ENCODE measurements at places on chromosomes 4 and X. TPM values are rescaled to one million over a fixed set of nuclear protein-coding genes. Genes with fewer than 3 reads are reported as not detected.

Gene SCD5
- 33.1 TPM for polyA plus RNA-seq

Gene TGIF2LX
- not detected for polyA plus RNA-seq

DNA sequence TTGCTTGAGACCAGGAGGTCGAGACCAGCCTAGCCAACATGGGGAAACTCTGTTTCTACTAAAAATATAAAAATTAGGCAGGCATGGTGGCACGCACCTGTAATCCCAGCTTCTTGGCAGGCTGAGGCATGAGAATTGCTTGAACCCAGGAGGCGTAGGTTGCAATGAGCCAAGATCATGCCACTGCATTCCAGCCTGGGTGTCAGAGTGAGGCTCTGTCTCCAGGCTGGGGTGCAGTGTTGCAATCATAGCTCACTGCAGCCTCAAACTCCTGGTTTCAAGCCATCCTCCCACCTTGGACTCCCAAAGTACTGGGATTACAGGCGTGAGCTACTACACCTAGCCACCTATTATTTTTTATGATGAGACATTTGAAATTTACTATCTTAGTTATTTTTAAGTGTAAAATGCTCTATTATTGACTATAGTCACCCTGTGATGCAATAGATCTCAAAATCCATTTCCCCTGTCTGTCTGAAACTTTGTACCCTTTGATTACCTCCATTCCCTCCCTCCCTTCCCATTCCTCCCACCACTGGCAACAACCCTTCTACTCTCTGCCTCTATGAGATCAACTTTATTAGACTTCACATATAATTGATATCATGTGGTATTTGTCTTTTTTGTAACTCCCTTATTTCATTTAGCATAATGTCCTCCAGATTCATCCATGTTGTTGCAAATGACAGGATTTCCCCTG lies 23.4 kb downstream of the HMGB3 start:
- no peak for DNase-seq

- no peak for DNase-seq
These were observed 320.1 kb downstream of the CFAP299 start for GRCh38 chr4:80655662-80656061.

- no peak for DNase-seq
These were observed 453.1 kb downstream of the CCSER1 start for GRCh38 chr4:90580326-90580725.

Gene ENPEP
- 218 TPM for polyA plus RNA-seq

DNA sequence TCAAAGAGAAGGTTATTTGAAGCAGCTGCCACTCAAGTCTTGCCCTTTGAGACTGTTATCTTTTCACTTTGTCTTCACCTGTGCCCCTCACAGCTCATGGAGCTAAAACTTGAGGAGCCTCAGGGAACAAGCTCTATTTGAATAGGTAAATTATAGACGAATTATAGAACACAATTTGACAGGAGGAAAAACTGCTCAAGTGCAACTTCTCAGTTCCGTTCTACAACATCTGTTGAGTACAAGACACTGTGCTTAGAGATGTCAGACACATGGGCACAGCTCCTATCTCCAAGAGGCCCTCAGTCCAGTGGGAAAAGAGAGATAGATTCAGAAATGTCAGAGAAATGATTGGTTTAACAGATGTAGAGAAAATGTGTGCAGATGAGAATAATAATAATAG lies 5.1 kb downstream of the PPP1R2C start:
- DNase-seq = no peak

DNA sequence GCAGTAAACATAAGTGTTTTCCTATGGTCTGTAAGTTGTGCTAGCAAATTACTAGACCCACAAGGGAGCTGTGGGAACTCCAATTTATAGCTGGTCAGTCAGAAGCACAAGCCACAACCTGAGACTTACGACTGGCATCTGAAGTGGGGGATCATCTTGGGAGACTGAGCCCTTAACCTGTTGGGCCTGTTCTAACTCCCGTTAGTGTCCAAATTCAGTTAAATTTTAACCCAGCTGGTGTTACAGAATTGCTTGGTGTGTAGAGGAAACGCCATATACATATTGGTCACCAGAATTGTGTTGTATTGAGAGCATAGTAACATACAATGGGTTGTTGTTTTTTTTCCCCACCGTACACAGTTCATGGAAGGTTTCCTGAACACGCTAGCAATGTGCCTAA lies 25.1 kb upstream of the NFXL1 start:
- DNase-seq = no peak

Gene UNC5C
- polyA plus RNA-seq = 42.3 TPM

DNA sequence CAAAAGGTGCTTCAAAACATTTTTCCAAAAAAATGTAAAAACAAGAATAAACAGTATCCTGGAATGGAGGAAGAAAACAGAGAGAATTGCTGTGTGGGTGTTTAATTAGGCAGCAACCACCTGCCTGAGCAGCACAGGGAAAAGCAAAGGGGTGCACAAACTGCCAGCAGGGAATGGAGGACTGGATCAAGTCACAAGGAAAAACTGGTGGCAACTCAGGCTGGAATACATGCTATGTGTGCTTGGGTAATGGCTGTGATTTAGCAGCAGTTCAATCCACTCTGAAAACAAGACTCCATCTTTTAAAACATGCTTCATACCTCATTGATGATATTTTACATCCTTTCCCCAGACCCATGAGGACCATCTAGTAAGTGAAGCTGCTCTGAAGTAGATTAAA lies 179.5 kb downstream of the HS6ST2 start:
- DNase-seq = no peak

DNA sequence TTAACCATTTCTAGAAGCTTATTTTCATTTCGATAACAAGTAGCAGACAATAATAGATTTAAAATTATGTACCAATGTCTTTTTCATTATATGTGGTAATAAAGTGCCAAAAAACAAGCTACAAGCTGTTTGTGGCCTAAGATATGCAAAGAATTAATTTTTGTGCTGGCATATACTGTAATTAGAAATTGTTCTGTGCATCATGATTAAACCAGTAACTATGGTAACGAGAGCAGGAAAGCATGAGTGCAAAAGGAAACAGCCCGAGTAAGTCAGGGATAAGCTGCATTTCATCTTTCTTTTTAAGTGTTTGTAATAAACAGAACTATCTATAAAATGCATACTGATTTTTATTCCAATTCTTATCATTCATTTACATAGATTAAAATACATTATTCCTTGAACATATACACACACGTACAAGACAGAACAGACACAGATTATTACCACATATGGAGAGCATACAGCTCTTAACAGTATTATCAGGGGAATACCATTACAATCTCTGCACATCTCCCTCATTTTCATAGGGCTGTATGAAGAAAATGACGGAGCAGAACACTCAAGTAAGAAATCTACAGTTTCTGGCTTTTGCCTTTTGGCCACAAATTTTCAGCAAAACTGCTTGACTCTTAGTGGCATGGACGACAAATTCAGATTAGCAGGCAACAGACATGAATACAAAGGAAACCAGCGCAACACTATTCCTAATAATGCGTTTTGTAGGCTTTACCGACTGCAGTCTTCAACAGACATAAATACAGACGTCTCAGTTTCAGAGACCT lies 121.3 kb upstream of the WDR17 start:
- no peak for DNase-seq

DNA sequence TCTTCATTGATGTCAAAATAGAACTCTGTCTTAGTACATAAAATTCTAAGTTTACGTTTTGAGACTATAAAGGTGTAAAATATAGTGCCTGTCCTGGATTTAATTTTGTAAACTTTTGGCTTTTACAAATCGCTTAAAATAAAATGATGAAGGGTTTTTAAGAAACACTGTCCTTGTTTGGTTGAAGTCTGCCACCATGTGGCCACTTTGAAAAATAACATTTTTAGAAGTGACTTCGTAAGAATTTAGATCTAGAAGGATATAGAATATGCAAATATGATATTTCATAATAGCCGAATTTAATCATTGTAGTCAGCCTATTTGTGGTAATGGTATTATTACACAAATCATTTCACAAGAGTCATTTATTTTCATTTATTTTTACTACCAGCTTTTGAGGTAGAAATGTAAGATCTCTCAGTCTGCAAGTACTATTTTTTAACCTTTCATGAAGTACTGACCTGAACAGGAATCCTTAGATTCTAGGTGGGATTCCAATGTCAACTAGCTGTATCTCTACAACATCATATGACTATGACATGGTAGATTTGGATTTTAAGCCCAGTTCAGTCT lies 31.0 kb upstream of the FAT4 start:
- peak; percentile 7 for DNase-seq

DNA sequence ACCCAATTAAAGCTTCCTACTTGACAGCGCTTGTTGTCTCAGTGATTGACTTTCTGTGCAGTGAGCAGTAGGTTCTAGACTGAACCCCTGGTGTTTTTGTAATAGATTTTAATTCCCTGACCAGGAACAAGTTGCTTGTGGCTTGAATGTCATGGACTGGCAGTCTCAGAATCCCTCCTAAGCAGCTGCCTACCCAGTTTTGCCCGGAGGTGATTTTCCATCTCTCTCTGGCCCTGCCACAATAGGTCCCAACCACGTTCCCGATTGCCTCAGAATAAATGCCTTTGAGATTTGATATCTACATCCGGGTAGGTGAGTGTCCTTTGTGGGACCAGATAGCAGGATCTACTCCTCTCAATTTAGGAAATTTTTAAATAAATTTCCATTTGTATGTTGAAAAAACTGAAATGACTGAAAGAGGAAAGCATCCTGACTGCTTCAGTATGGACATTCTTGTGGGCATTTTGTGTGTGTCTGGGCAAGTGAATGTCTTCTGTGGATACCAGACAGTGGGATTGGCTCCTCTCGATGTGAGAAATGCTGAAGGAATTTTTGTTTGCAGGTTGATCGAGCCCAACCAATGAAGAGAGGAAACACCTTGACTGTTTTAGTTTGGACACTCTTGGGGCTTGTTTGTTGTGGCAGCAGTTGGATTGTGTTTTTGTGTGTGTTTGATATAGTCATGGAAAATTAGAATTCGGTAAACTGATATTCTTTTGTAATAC lies 1607.4 kb downstream of the C4orf33 start:
- no peak for DNase-seq

Gene FOXP3
- polyA plus RNA-seq = 1.2 TPM

Gene ANKRD37
- 11.4 TPM for polyA plus RNA-seq

DNA sequence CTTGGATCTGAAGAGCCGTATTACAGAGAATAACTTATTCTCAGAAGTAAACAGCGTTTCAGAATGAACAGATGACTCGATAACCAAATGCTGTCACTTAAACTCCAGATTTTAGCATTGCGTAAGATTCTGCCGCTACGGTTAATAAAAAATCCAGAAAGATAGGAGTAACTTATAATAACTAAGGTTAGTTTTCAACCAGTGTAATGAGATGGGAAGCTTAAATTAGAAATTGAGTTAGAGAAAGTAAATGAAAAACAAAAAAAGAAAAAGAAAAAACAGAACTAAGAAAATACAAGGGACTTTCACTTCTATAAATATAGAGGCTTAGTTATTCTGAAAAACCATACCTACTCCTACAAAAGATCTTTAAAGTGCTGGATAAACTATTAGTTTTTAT lies 13.1 kb upstream of the PARM1 start:
- no peak for DNase-seq

Gene KIAA1210
- polyA plus RNA-seq = 1.3 TPM

- DNase-seq = no peak
These were observed 61.2 kb upstream of the STX18 start for GRCh38 chr4:4603067-4603466.

Gene CLIC2
- polyA plus RNA-seq = 2.9 TPM

Gene MAGEA4
- not detected for polyA plus RNA-seq

Gene LRIT3
- polyA plus RNA-seq = 0.23 TPM

DNA sequence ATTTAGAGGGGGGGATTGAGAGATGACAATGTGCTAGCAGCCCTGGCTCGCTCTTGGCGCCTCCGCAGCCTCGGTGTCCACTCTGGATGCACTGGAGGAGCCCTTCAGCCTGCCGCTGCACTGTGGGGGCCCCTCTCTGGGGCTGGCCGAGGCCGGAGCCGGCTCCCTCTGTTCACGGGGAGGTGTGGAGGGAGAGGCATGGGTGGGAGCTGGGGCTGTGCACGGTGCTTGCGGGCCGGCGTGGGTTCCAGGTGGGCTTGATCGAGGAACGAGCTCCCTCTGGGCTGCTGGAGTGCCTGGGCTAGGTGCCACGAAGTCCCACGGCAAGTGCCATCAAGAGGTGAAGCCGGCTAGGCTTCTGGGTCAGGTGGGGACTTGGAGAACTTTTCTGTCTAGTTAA lies 6.9 kb downstream of the C4orf46 start:
- DNase-seq = no peak

Gene CXCR3
- polyA plus RNA-seq = 0.22 TPM

- DNase-seq = no peak
These were observed 5.7 kb downstream of the ZNF275 start for GRCh38 chrX:153339662-153340061.

Gene XAGE1A
- polyA plus RNA-seq = not detected

- no peak for DNase-seq
These were observed 2.7 kb downstream of the SHROOM2 start for GRCh38 chrX:9788911-9789310.

GRCh38 chr4:104404361-104404760 lies 90.3 kb downstream of the CXXC4 start:
- DNase-seq = no peak

DNA sequence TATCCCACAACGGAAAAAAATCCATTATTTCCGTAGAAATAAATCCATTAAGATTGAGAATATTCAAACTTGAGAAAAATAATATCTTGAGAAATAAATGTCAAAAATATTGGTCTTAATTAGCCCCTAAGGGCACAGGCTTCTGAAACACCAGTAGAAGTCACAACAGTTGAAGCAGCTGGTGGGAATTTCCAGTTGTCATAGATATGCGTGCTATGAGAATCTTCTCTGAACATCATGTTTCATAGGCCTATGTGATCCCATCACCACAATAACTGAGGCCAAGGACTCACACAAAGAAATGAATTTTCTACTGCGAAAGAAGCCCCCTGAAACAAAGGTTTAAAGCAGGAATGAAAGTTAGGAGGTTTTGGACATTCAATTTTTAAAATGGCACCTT lies 292.0 kb downstream of the DTHD1 start:
- DNase-seq = no peak

Gene PRICKLE3
- polyA plus RNA-seq = 6.5 TPM

Gene HTN1
- polyA plus RNA-seq = not detected

GRCh38 chrX:75273483-75273882 lies 402 bp upstream of the UPRT start:
- no peak for DNase-seq

GRCh38 chr4:23882976-23883531 lies 6.8 kb downstream of the PPARGC1A start:
- DNase-seq = no peak

- DNase-seq = no peak
These were observed 131.8 kb downstream of the AFF1 start for GRCh38 chr4:87066403-87067123.

Gene PDGFRA
- 260 TPM for polyA plus RNA-seq

DNA sequence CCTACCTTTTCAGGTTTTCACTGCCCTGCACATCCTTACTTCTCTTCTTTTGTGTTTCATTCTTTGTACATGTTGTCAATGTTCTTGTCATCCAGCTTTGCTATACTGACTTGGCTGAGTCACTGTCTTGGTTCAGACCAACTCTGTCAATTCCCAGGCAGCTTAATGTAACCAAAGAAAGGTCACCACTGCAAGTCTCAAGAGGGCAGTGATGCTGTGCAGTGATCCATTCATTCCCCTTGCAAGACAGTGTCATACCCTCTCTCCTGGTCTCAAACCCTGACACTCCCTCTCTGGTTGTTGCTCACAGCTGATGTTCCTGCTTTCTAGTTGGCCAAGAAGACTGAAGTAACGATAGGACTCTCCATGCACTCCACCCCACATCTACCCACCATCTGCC lies 17.5 kb downstream of the RAB39B start:
- DNase-seq = no peak

- DNase-seq = no peak
These were observed 948.8 kb upstream of the TENM3 start for GRCh38 chr4:181294421-181294820.

Gene VCX2
- polyA plus RNA-seq = not detected

Gene CCDC120
- 7.9 TPM for polyA plus RNA-seq

- no peak for DNase-seq
These were observed 66.1 kb downstream of the POLA1 start for GRCh38 chrX:24759786-24760185.
